Stimulated activated CD8-positive, alpha-beta memory T cell treated with anti-CD3 and anti-CD28 coated beads, Interleukin-4, amount 100 ng/mL, for 24 hours (primary cell): ENCODE measurements at places on chromosomes 3 and 15.

GRCh38 chr15:99719096-99719541 is 14.1 kb downstream of the LYSMD4 start:
- no peak for DNase-seq

- no peak for DNase-seq
These were observed 98.6 kb downstream of the TPRA1 start for GRCh38 chr3:127491909-127492308.

DNA sequence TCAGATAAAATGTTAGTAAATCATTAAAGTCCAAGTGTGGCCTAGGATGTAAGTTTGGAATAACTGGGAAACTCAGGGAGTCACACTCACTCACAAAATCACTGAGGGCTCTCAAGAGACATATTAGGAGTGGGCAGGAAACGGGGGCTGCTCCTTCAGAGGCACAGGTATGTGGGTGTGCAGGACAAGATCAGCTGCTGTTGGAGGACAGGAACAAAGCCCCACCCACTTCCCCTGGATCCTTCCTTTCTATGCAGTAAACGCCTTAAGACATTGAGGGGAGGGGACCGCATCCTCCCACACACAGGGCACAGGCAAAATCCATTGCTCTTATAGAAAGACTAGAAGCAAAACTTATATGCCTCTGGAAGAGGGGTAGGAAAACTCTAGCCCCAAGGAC is 30.2 kb downstream of the TM2D3 start:
- no peak for DNase-seq

- no peak for DNase-seq
These were observed 1.6 kb upstream of the LTF start for GRCh38 chr3:46466273-46466672.
